Fibroblast of skin of scalp (primary cell): ENCODE measurements at places on chromosomes 5 and 9.

DNA sequence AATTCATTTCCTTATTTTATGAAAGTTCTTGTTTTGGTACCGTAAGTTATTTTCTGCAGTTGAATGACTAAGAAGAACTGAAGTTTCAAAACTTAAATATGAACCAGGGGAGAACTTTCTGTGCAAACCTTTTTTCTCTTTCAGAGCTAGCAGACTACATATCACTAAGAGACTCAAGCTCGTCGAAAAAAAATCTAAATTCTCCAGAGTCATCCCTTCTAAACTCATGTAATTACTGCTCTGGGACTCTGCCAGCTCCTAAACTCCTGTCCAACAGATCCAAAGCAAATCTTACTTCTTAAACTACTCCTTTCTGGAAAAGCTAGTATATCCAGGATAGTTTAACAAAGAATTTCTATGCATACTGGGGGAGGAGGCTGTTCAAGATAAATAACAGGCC, 87.0 kb upstream of the NR5A1 start:
- no peak for DNase-seq

- DNase-seq, result no peak
Observed at GRCh38 chr9:98332405-98332831, 77.0 kb upstream of the TBC1D2 start.

DNA sequence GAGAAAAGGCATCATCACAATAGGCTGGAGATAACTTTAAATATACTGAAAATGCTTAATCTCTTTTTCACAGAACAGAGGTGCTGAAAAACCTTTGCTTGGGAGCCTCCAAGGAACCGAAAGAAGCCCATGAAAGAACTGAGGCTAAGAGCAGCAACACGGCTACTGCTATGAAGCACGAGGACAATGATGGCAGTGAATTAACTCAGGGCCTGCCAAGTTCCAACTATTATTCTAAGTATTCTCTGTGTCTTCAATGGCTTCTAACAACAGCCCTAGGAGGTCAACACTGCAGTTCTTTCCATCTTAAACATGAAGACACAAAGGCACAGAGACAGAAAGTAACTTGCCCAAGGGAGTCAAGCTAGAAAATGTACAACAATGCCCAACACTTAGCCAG, 293.0 kb upstream of the DAP start:
- DNase-seq, result no peak

GRCh38 chr9:131773911-131774379, 34.1 kb upstream of the RAPGEF1 start:
- peak; percentile 62 for DNase-seq

DNA sequence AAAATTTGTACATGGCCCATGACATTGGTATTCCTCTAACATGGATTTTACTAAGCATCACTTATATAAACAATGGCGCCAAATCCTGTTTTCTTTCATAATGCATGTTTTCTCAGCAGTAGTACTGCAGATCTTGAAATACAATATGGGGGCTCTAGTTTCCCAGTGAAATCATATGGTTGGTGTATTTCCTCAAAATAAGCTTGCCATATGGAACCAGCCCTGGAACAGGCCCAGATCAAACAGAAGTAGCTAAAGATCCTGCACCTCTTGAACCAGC, 163.9 kb downstream of the ZNF608 start:
- no peak for DNase-seq

DNA sequence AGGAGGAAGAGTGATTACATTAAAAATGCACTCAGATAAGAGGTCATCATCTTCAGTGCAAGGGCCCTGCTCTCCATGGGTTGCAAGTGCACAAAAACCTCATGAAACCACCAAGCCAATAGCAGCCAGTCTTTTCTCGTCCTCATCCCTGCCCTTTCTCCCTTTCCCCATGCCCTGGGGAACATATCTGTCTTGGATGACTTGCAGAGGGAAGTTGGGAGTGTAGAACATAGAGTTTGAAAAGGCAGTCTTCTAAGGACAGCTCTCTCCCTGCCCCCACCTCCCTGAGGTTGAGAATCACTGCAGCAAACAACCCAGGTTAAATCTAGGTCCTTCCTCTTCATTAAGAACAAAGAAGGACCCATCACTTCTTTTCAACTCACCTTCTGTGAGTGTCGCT, 22.0 kb downstream of the DDX31 start:
- peak; percentile 69 for DNase-seq

DNA sequence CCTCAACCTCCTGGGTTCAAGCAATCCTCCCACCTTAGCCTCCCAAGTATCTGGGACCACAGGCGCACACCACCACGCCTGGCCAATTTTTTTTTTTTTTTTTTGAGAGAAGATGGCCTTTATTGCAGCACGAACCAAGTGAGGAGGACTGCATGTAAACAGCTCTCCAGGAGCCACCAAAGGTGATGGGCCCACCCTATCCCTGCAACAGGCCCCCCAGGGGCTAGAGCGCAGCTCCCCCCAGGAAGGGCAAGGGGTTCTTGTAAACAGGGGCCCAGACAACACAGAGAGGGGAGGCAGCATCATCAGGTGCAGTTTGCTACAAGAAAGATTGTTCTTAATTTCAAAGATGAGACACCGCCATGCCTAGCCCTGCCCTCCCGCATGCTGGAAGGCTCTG, 12.6 kb upstream of the EGR1 start:
- no peak for DNase-seq

- DNase-seq, result no peak
Observed at GRCh38 chr5:168916266-168916665, 337.1 kb upstream of the PANK3 start.

DNA sequence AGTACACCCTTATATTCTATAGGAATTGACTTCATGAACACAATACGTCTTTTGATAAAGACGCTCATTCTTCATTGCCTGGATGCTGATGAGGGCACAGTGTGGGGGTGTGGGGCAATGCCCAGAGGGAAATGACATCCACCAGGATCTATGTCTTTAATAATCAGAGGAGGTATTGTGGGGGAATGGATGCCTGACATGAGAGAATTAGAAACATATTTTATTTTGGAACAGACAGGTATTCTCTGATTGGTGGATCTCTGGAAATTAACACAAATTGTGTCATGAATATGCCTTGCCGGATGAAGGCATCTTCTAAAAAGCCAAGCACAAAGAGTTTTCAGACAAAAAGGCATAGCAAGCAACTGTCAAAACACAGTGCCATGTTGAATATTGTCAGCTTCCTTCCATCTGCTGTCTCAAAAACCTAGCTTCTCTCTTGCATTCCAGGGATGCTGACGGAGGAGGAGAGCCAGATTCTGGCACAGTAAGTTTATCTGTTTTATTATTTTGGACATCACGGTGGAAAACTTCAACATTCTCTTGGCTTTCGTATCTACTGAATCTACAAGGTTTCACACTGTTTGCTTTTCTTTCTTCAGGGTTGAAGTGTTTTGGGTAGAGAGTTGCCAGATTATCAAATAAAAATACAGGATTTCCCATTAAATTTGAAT, 3.9 kb upstream of the C5orf58 start:
- DNase-seq, result no peak

GRCh38 chr5:177109810-177110209, 23.1 kb downstream of the FGFR4 start:
- no peak for DNase-seq

DNA sequence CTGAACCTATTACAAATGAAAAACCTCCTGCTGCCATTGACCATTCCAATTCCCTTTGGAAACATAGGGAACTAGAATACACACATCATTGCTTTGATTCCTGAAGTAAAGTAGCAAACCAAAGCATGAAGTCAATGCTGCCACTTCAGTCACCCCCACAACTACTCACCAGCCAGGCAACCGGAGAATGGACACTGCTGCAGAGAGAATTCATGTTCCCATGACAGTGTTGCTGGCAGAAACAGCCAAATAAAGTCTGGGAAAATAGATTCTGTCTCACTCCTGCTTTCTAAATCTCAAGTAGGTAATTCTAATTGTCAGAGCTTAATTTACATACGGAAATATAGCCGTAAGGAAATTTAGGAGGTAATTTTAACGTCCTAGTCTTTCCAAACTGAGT, 162.9 kb upstream of the PLPPR1 start:
- no peak for DNase-seq

- DNase-seq, result peak; percentile 65
Observed at GRCh38 chr9:104808035-104808614, 44.2 kb downstream of the NIPSNAP3B start.

GRCh38 chr9:38345851-38346755, 46.4 kb upstream of the ALDH1B1 start:
- no peak for DNase-seq

DNA sequence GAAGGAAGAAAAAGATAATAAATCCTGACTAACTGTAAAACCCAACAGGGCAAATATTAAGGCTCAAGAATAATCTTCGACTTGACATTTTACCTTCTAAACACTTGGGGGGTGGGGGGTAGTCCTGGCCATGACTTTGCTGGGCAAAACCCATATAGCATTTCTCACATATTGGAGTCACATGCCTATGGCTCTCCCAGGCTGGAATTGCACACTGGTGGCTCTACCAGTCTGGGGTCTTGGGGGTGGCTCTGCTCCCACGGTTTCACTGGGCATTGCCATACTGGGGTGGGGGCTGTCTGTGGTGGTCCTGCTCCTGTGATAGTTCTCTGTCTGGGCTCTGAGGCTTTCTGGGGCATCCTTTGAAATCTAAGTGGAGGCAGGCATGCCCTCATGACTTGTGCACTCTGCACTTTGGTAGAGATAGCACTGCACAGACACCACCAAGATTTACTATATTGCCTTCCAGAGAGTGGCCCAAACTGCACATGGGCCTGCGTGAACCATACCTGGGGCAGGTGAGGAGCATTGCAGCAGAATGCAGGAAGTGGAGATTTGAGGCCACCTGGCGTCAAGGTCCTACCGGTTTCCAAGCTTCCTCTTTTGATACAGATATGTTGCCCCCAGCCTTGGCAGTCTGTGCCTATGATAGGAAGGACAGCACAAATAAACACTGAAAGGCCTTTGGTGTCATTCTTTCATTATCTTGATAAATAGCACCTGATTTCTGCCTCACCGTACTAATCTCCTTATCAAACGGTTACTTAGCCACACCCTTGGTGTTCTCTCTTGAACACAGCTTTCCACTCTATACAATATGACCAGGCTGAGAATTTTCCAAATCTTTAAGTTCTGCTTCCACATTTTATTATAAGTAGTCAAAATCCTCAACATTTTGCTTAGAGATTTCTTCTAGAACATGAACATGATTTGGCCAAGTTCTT, 29.8 kb downstream of the BAAT start:
- no peak for DNase-seq

DNA sequence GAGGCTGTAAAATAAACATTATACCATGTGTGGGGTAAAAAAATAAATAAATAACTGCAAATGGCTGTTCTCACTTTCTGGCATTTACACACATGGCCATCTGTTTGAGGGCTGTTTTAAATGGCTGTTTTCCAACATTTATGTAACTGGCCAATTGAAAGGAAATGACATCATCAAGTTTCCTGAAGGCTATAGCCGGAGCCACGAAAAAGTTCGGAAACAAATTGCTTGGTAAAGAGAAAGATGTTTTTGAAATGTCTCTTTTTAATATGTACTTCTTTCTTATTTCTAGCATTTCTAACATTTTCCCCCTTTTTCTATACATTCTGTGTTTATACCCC, 95.4 kb upstream of the DAB2 start:
- peak; percentile 96 for DNase-seq

GRCh38 chr9:106298997-106299396, 564.0 kb upstream of the ZNF462 start:
- DNase-seq, result no peak

DNA sequence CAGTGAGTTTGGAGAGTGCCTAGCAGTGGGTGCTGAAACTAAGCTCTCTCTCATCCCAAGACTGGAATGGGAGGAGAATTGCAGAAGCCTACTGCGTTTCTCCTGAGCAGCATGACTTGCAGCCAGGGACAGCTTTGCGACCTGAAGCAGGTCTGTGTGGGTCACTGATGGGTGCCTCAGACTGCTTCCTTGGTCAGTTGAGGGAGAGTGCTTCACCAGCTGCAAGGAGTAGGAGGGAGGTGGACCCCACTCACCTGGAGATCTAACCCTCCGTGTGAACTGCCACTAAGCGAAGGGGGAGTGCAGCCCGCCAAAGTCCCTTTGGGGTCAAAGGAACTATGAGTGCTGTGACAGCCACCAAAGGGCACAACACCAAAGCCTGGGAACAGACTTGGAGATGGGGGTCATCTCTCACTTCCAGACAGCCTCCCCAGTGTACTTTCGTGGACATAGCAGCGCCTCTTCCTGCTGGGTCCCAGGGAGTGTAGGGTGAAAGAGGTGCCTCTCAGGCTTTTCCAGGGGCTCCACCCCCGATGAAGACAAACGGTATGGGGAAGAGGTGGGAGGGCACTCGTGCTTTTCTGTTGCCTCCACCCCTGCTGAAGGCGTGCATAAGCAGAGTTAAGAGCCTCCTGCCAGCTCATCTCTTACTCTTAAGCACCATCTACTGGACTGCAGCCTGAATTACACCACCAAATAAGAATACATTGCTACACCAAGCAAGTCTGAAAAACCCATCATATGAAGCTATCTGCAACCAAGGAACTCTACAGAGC, 34.3 kb upstream of the MACIR start:
- DNase-seq, result peak; percentile 82

DNA sequence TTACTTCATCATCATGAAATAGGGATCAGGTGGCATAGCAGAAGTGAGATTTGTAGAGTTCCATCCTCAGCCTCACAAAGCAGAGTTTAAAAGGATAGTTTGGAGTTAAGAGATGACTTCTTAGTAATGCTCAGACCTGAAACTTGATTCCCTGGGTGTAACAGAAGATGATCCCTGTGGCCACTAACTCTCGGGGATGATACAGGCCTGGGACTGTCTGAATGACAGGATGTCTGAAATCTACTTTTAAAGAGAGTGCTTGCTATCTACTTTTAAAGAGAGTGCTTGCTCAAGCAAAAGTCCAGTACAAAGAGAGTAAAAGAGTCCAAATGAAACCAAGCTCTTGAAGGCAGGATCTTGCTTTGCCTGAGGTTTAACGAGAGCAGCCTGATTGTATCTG, 14.6 kb downstream of the ADAMTS16 start:
- no peak for DNase-seq

DNA sequence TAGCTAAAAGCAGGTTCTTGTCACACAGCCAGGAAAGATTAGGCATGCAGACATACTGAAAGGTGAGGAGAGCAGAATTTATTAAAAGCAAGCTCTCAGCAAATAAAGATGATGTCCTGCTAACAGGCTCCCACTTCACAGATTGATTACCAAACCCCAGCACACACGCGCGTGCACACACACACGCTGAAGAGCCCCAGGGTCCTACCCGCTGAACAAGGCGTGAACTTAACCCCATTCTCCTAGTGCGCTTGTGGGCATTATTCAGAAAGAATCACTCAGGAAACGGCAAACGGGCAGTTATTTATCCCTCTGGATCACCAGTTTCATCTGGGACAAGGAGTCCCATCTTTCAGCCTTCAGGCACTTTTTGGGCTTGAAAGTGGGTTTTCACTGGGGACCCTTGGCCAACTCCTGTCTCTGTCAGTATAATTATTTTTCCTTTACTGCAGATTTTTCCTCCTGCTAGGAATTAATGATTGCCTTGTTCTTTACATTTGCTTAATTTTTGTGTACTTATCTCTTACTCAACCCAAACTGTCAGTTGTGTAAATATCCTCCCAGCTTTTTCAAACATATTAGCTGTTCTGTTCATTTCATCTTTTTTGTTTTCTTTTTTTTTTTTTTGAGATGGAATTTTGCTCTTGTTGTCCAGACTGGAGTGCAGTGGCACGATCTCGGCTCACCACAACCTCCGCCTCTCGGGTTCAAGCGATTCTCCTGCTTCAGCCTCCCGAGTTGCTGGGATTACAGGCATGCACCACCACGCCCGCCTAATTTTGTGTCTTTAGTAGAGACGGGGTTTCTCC, 92.6 kb downstream of the RIC1 start:
- DNase-seq, result no peak
